Stromal cell of bone marrow (primary cell): ENCODE measurements at places on chromosomes 13 and 19.

DNA sequence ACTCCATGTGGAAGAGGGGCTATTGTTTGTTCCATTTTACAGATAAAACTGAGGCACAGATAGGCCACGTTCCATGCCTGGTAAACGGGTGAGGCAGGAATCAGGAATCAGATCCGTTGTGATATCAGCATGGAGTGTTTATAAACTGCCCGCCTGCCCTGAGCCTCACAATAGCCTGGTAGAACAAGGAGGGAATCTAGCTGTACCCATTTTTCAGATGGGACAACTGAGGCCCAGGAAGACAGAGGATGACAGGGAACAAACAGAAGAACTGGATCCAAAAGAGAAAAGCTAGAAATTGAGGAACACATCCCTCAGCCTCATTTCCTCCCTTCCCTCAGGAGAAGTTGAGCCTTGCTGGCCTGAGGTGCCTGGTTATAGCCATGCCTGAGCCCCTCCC, 32.5 kb downstream of the CERS4 start:
- no peak for DNase-seq

DNA sequence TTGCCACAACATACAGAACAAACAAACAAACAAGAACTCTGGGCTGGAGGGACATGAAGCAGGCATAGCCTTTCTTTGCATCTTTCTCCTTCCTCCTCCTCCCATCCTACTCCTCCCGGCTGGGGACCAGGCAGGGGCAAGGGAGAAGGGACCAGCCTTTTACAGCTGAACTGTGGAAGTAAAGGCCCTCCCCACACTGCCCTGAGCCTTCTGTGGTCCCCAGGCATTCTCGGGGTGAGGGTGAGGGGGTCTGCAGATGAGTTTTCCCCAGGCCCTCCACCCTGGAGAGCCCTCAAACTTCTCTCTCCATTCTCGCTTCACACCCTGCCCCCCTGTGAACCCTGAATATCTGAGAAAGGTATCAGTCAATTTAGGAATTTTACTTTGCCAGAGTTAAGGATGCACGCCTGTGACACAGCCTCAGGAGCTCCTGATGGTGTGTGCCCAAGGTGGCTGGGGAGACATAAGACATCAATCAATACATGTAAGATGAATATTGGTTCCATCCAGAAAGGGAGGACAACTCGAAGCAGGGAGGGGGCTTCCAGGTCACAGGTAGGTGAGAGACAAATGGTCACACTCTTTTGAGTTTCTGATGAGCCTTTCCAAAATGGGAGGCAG, 170.9 kb downstream of the COL4A1 start:
- DNase-seq = no peak

GRCh38 chr19:4018775-4019504, 11.4 kb downstream of the PIAS4 start:
- no peak for DNase-seq

- DNase-seq = peak; percentile 51
Measured at GRCh38 chr13:51731759-51732158, 72.2 kb downstream of the DHRS12 start.

- DNase-seq = no peak
Measured at GRCh38 chr13:51440381-51440780, 12.5 kb downstream of the INTS6 start.

- DNase-seq = no peak
Measured at GRCh38 chr13:28136916-28137315, 1.4 kb upstream of the PAN3 start.

DNA sequence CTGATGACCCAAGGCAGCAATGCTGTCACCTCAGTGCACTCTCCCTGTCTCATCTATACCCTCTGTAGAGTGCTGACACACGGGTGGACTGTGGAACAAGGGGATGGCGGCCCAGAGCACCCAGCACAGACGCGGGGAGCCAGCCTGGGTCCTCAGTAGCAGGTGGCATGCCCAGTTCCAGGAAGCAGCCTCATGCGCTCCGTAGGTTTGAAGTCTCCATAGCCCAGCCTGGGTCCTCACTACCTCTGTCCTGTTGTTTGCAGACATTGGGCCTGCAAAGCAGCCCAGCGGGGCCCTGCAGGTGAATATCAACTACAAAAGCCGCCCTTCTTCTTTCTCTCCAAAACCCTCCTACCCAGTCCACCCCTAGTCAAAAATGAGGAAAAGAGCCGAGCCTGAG, 5.0 kb upstream of the SLC7A9 start:
- DNase-seq = no peak

DNA sequence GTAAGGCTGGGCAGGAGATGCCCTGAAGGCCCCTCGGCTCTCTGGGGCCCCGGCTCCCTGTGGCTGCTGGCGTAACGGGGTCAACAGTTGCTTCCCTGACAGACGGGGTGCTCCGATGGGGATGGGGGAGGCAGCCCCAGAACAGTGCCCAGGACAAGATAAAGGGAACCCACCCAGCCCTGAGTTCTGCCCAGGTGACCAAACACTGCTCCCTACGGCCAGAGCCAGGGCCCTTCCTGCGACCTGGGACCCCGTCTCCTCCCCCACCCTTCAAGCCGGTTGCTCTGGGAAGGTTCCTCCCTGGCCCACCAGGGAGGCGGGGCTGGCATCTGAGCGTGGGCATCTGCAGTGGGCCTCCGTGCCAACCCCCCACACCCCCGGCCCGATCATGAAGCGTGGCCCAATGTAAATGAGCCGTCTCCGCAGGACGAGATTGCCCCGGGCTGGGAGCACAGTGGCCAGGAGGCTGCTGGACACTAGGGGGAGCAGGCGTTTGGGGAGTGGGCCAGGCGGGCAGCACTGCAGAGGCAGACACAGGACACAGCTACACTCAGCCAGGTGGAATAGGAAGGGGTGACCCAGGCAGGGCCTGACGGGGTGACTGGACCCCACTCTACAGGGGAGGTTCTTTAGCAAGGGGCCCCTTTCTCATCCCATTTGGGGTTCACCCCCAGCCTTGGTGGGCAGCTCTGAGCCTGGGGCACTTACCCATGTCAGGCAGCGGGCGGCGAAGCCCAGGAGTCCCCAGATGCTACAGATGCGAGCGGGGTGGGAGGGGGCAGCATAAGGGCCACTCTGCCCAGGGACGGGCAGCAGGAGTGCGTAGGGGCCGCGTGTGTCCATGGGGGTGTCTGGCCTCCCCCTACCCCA, 1.2 kb upstream of the NKPD1 start:
- no peak for DNase-seq

- DNase-seq = no peak
Measured at GRCh38 chr13:107649079-107649478, 566.3 kb downstream of the LIG4 start.

DNA sequence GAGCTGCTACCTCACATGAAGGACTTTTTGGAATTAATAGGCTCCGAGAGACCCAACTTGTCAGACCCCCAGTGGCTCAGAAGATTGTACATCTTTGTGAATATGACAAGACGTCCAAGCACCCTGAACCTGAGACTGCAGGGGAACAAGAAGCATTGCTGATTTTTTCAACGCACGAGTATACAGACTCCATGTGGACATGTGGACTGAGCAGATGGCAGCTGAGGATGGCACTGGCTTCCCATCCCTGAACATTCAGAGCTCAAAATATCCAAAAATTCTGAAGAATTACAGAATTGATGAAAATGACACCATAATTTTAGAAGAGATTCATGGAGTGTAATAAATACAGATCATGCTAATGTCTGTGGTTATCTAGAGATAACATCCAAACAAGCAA, 254.1 kb downstream of the MZT1 start:
- no peak for DNase-seq

DNA sequence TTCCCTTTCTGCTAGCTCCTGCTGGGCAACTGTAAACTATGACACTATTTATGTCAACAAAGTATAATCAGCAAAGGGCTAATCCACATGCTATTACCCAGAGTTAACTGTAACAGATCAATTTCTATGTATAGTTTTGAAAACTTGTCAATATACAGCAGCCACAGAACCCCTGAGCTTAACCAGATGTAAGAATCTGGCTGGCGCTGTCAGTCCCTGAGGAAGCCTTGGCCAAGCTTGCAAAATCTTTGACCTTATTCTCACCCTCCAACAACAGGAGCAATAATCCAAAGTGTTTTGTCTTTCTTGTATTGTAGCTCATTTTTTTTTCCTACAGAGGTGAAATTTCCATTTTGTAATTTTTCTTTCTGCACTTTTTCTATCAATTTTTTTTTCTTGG, 1230.1 kb upstream of the SLC10A2 start:
- DNase-seq = no peak

GRCh38 chr13:44048326-44048725, 168.6 kb downstream of the LACC1 start:
- no peak for DNase-seq

DNA sequence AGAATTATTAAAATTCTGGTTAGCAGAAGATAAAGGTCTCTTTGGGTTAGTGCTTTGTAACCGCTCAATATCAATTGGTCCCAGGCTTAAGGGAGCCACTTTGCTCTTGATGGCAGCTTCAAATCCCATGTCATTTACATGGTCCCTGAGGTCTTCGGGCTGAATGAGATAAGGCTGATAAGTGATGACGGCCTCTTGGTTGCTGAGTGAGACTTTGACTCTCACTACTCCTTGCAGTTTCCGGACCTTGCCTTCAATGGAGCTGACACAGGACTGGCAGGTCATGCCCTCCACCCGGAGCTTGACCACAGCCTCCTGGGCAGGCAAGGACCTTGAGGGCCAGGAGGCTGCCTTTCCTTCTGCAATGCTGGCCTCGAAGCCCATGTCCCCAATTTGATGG, 36.8 kb downstream of the ATP7B start:
- no peak for DNase-seq

GRCh38 chr13:80116107-80116506, 224.8 kb downstream of the SPRY2 start:
- DNase-seq = peak; percentile 73

DNA sequence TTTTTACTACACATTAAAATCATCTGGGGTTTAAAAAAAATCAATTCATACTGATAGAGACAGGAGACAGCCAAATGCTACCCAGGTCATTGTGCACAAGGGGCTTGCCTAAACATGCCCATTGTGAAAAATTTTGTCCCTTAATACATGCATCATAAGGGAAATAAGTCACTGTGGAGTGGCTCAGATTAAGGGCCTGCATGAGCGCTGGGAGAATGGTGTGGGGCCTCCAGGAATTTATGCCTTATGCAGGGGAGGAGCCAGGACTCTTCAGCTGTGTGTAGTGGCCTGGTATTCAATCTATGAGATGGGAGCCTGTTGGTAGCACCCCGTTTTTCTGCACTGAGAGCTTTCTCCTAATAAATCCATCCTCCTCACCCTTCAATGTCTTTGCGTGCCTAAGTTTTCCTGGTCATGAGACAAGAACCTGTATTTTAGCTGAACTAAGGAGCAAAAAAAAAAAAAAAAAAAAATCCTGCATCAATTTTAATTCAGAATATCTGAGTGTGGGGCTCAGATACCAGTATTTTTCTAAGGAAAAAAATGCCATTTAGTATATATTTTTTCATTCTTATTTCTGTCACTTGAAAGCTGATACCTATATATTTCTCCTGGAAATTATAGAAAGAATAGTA, 997.6 kb upstream of the ATXN8OS start:
- no peak for DNase-seq

- no peak for DNase-seq
Measured at GRCh38 chr13:50643060-50643459, 200.4 kb downstream of the DLEU7 start.

GRCh38 chr19:22602631-22603272, 31.4 kb upstream of the ZNF492 start:
- DNase-seq = no peak

- no peak for DNase-seq
Measured at GRCh38 chr19:37654118-37654517, 1.1 kb downstream of the ZFP30 start.

GRCh38 chr19:51002542-51003311, 1.3 kb upstream of the KLK8 start:
- no peak for DNase-seq

- no peak for DNase-seq
Measured at GRCh38 chr13:42174344-42175162, 97.4 kb upstream of the AKAP11 start.

GRCh38 chr13:99982036-99982730, 599 bp downstream of the ZIC2 start:
- DNase-seq = no peak
